ENCODE measurements at places on chromosomes 3 and 15.

GRCh38 chr3:60169755-60170154, 1081.5 kb downstream of the FHIT start:
- DNase-seq = no peak

- no peak for DNase-seq
Measured at GRCh38 chr3:96931119-96931862, 116.9 kb downstream of the EPHA6 start.

DNA sequence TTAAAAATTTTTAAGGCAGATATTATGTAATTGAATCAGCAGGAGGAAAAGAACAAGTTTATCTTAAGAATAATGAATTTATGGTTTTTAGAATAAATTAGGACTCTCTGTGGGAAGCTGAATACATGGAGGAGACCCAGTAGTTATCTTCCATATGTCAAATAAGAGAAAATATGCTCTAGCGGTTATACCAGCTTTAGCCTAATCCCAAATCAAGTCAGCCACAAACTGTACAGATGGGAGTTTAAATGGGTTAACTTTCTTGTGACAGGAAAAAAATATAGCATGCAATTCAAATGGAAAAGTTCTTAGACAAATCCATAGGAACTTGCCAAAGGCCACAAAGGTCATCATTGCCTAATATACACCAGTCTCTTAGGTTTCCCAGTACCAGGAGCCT, 84.3 kb downstream of the TTBK2 start:
- DNase-seq = no peak

DNA sequence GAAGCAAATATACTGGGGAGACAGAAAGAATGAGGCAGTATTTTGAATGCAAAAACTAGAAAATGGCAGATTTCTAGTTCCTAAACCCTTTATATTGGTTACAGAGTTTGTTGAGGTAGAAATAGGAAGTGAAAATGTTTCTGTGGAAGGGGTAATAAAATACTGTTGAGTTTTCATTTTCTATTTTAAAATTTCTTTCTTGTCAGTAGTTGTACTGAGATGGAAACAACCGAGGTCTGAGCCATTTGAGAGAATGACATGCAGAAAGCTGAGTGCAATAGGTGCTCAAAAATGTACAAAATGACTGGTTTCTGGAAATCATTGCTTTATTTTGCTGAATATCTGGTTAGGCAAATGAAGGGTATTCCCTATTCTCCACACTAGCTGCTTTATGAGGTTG, 361.4 kb downstream of the CHL1 start:
- no peak for DNase-seq

DNA sequence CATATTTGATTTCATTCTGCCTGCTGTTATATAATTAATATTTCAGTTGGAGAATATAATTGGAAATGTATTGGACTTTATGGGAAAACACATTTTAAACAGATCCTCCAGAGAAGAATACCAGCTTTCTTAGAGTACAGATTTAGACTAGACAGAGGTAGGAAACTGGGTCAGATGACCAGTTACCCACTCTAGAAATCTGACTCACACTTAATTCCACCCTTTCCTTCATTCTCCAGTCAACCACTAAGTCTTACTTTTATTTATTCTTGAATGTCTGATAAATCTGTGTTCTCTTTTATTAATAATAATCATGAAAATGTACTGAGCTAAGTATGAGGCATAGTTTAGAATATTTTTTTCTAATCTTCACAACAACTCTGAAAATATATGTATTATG, 110.7 kb downstream of the LRRC49 start:
- DNase-seq = no peak

- no peak for DNase-seq
Measured at GRCh38 chr3:140449413-140450256, 228.2 kb upstream of the TRIM42 start.

DNA sequence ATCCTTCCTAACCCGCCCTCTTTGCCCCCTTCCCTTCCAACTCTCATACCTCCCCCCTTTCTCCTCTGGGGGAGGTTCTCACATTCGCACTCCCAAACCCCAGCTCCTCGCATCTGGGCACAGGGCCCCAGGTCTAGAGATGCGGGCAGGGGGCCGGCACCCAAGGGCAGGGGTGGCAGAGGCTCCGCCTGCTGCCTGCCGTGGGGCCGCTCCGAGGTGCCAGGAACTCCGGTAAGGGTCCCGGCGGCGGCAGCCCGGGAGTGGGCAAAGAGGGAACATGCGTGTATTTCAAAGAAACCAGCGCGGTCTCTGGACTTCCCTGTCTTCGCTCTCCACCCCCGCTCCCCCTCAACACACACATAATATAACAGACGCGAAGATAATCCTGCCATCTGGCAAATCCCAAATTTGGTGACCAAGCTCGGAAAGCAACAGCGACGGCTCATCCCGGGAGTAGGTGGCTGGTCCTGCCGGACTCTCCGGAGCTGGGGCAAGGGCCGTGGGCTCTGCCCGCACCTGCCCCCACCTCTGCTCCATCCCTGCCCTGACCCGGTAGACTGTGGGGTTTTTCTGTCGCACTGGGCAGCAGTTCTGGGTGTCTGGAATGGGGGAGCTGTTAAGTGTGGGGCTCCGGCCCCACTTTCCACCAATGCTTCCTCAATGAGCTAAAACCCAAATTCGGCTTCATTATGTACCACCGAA, 31.0 kb downstream of the NR2F2 start:
- DNase-seq = no peak

DNA sequence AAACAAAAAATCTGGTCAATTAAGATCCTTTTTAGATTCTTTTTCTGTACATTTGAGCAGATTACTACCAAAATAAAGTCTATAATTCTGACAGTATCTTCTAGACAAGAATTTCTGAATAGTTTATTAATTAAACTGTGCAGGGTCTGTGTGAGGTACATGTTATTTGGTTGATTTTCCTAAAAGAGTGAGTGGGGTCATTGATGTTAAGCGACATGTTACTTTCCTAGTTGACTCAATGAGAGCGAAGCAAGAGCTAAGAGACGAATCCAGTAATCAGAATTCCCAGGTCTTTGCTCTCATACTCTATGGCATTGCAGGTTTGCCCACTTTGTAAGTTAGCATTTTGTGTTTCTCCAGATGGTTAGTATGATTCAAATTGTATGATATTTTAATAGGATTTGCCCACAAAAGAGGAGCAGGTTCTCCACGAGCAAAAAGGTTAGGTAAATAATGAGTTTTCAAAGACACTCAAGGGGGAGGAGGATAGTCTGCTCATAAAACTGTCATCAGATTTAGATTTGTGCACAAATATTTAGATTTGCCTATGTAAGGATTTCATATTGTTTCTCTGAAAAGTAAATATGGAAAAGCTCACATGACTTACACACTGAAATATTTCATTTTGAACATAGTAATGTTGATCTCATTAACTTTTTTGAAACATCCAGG, 217.2 kb upstream of the CGNL1 start:
- no peak for DNase-seq
